ENCODE measurements at places on chromosomes 11 and 22. TPM values are rescaled to one million over a fixed set of nuclear protein-coding genes. Genes with fewer than 3 reads are reported as not detected.

DNA sequence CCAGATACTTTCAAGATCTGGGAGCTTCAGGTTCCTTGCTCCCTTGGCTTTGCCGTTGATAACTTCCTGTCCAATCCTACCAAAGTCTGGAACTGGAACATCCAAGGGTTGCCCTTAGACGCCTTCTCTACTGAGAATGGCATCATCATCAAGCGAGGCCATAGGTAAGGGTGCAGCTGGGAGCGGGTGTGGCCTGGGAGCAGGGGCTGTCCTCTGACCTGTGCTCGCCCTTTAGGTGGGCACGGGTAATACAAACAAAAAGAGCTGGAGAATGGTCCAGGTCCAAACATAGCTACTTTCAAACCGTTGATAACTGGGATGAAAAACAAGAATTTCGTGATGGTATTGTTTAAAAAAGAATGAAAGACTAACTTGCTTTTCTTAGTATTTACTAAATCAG is 25.0 kb downstream of the CASP12 start:
- DNase-seq: no peak

GRCh38 chr11:43217849-43218248 is 93.9 kb upstream of the API5 start:
- DNase-seq: no peak

DNA sequence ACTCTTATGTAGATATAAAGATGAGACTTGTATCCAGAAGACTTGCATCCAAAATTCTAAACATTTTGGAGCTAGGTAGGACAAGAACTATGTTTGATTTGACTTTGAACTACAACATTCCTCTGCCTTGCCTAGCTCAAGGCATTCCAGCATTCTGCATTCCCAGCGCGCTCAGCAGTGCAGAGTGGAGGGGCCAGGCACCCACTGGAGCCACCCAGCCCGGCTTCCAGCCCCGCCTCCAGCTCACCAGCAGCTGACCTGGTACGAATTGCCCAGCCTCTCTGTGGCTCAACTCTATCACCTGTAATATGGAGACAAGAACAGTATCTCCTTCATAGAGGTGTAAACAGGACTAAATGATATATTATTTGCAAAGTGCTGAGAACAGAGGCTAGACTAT is 28.8 kb downstream of the PRDM10 start:
- no peak for DNase-seq

DNA sequence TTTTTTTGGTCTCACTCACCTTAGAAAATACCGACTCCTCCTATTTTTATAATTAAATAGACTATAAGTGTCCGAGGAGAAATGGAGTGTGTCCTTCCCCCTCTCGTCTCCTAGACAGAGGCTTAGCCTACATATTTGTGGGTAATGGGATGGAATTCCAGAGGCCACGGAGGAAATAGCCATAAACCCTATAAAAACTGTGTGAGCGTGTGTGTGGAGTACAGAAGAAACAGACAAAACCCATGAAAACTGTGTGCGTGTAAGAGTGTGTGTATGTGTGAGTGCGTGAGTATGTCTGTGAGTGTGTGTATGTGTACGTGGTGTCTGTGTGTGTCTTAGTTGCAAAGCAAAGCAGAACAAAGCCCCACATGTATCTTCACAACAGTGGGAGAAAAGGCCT is 883.5 kb downstream of the OPCML start:
- DNase-seq: no peak

- DNase-seq: no peak
Observed at GRCh38 chr22:26781596-26781995, 124.2 kb downstream of the MIAT start.

DNA sequence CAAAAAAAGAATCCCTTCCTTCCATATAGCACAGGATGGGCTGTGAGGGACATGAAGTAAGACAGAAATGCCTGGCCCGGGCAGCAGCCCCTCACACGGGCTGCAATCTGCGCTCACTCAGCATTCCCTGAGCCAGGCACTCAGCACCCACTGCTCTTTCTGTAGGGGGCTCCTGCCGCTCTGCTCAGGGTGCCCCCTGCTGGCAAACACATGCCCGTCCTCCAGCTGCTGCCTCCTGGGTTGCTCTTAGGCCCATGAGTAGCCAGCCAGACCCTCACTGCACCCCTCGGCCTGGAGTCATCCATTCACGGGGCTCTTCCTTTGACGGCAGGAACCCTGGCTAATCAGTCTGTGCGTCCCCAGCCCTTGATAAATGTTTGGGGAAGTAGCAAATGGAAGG is 6.9 kb downstream of the MCAT start:
- no peak for DNase-seq

DNA sequence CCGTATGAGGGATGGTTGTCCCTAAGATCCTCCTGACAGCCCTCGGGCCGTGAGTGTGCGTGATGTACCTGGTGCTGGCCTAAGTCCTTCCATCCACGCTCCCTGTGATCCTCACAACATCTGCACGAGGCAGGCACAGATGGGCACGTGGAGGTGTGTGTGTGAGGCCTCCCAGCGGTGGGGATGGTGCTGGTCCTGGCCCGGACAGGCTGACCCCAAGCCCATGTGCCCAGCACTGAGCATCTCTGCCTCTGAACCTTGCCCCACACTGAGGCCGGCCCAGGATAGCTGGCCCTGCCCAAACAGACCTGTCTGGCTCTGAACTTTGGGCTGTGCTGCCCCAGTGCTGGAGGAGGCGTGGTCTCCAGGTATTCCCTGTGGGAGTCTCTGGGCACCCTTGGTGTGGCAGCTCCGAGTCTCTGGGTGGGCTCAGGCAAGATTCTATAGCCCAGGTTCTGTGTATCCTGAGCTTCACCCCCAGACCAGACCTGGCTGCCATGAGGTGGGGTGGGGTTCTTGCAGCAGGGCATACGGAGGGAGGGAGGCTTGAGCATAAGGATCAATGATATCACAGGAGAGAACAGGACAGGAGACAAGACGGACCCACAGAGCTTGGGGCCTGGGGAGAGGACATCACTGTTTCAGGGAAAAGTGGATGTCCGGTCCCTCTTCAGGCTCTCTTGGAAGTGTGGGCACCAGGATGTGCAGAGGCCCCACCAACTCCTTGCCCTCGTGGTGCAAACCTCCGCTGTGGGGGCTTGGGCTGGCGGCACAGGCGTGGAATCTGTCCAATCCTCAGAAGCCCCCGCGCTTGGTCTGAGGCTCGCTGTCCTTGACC is 881.8 kb downstream of the BRD1 start:
- no peak for DNase-seq

- no peak for DNase-seq
Observed at GRCh38 chr11:35632301-35632700, 14.0 kb downstream of the FJX1 start.

DNA sequence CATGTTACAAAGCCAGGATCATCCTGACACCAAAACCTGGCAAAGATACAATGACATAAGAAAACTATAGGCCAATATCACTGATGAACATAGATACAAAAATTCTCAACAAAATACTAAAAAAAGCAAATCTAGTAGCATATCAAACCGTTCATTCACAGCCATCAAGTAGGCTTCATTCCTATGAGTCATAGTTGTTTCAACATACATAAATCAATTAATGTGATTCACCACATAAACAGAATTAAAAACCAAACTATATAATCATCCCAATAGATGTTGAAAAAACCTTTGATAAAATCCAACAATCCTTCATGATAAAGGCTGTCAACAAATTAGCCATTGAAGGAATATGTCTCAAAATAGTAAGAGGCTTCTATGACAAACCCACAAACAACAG is 1007.2 kb upstream of the RAG2 start:
- no peak for DNase-seq

DNA sequence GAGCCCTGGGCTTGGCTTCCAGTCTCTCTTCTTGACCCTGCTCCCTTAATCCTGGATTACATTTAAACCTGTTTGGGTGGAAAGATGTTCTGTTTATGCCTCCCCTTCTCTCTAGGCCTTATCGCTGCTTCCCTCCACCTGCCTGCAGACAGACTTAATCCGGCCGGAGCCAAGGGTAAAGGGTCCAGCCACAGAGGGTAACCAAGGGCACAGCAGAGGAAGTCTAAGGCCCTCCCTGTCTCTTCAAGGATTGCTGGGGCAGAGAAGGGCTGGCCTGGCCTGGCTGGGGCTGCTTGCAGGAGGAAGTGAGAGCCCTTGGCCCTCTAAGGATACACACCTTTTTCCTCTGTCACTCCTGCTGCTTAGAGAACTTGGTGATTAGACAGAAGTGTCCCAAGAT is 2.1 kb downstream of the GAL3ST3 start:
- no peak for DNase-seq

GRCh38 chr11:96481204-96481603 is 91.4 kb downstream of the JRKL start:
- no peak for DNase-seq

- no peak for DNase-seq
Observed at GRCh38 chr11:46357483-46357936, 10.2 kb downstream of the DGKZ start.

GRCh38 chr11:128273736-128274135 is 313.6 kb downstream of the ETS1 start:
- no peak for DNase-seq

DNA sequence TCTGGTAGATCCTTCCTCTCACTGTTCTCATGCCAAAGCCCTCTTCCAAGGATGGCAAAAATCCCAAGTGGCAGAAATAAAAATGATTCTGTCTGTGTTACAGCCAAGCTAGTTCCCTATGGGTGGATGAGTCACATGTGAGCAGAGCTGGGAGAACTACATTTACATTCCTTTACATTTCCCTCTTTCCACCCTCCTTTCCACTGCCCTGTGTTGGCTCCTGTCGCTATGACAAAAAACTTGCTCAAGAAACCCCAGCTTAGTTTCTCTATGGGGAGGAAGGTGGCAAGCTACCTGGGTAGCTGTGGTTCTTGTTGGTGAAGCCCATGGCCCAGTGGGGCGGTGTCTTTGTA is 10.2 kb upstream of the DDB2 start:
- no peak for DNase-seq

DNA sequence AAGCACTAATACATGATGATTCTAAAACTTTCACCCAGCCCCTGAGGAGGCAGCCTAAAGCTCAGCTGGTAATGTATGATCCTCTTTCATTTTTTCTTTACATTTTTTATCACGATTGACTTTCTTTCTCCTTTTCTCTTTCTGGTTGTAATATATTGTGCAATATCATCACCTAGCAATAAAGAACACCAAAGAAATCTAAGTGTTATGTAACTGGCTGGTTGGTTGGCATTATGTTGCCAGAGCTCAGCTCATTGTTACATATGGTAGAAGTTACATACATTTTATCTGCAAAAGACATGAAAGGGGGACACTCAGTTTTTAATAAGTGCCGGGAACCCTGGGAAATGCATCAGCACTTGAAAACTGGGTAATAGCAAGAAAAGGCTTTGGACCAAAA is 432.1 kb upstream of the DDI1 start:
- no peak for DNase-seq

GRCh38 chr22:17149076-17149815 is 9.8 kb downstream of the HDHD5 start:
- no peak for DNase-seq

DNA sequence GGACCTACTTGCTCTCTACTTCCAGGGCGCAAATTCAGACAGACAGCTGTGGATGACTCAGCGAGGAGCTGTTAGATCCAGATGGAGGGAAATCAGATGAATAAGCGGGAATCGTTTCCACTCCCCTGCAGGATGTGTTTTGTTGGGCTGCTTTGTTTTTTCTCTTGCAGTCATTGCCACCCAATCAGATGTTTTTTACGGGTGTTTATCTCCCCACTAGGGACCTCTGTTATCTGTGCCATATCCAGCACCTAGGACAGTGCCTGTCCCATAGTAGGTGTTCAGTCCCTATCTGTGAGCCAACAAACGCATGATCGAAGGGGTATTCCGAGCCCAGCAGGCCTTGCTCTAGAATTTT is 51.1 kb upstream of the PARVG start:
- DNase-seq: no peak

DNA sequence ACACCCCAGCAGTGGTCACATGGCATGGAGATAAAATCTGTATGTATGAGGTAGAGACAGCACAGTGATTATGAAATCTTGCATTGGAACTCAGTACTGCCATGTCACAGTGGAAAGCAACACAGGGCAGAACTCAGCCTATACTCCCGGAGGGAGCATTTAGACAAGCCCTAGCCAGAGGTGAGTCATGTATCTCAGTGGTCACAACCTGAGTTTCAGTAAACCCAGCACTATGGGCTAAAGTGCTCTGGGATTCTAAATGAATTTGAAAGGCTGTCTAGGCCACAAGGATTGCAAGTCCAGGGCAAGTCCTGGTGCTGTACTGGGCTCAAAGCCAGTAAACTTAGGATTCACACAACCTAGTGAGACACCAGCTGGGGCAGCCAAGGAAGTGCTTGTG is 1717.1 kb upstream of the RAG2 start:
- no peak for DNase-seq

DNA sequence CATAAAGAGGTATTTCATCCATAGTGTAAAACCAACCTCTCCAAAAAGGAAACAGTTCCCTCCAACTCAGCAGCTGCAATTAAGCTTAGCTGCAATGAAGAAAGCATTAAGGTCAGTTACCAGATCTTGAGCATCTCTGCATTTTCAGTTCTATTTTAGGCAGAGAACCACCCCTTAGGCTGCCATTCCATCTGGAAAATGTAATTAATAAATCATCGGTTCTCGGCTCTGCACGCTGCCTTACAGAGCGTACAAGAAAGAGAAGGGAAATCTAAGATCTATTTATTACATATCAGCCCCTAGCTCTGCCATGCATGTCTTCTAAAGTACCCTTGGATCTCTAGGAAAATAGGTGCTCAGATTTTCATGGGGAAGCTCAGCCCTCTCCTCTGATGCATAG is 71.5 kb downstream of the RCN1 start:
- no peak for DNase-seq

DNA sequence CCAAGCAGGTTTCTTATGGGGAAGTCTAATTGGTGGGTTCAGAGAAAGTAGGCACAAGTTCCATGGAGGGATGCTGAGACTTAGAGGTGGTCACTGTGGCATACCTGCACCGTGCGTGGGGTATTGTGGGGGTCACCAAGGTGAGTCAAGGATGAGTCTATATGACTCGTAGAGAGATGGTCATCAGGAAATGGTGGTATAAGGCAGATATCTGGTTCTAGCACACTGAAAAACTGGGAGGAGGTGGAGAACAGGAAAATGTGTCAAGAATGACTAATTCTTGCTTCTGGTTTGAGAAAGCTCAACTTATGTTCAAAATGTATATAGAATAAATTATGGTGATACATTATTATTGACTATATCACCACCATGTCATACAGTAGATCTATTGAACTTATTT is 258.1 kb downstream of the RAB38 start:
- no peak for DNase-seq

GRCh38 chr22:39344046-39344390 is 5.8 kb upstream of the SYNGR1 start:
- no peak for DNase-seq

Gene SAA2
- 2.5 TPM for total RNA-seq

Gene TMEM121B
- 2.0 TPM for total RNA-seq

Gene C22orf31
- total RNA-seq: not detected

Gene IFITM10
- 27.2 TPM for total RNA-seq

Gene RASL10A
- total RNA-seq: 3.4 TPM

Gene PNPLA5
- total RNA-seq: not detected

Gene RCOR2
- 1.4 TPM for total RNA-seq

Gene SGSM1
- total RNA-seq: 11.1 TPM

Gene LRP5
- total RNA-seq: 99.1 TPM

Gene CCDC81
- 21.4 TPM for total RNA-seq

Gene OR51Q1
- total RNA-seq: not detected

Gene MS4A4E
- 1.1 TPM for total RNA-seq

Gene MRGPRF
- total RNA-seq: 67.5 TPM

Gene OR4C13
- total RNA-seq: not detected

Gene SH3BP1
- total RNA-seq: 14.2 TPM
